ENCODE measurements at places on chromosomes 7 and 10. TPM values are rescaled to one million over a fixed set of nuclear protein-coding genes. Genes with fewer than 3 reads are reported as not detected.

DNA sequence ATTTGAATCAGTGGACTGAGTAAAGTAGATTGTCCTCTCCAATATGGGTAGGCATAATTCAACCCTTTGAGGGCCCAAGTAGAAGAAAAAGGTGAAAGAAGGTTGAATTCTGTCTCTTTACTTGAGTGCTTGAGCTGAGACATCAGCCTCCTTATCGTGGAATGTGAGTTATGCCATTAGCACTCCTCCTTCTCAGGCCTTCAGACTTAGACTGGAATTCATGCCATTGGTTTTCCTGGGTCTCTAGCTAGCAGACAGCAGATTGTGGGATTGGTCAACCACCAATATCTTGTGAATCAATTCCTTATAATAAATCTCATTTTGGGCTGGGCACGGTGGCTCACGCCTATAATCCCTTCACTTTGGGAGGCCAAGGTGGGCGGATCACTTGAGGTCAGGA is 89.2 kb downstream of the CUL2 start:
- DNase-seq, result no peak

GRCh38 chr10:5442065-5442989 is 30.0 kb downstream of the NET1 start:
- no peak for DNase-seq

GNGT1 gene
- not detected for polyA plus RNA-seq

ITGB8 gene
- polyA plus RNA-seq, result 0.64 TPM

DNA sequence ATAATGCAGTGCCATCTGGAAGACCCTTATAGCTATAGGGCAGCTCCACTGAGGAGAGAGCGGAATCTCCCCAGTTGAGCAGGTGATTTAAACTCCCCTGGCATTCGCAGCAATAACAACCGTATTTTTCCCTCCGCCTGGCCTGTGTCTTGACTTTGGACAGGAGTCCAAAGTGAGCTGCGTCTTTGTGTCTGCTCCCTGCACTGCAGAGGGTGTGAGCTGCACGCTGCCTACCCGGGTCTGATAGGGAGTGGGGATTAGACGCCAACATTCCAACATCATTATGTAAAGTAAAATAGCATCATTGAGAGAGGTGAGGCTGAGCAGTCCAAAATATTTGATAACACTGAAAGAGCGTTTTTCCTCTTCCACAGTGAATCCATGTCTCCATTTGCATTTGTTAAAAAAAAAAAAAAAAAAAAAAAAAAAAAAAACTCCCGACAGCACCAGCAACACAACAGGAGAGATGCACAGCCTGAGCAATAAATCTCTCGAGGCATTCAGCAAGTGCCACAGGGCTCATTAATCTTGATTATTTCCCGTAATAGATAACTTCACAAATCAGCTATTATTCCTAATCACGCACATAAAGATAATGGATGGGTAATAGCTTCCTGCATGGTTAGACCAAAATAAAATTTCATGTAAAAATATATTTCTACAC is 68.6 kb downstream of the CELF2 start:
- peak; percentile 60 for DNase-seq

DNA sequence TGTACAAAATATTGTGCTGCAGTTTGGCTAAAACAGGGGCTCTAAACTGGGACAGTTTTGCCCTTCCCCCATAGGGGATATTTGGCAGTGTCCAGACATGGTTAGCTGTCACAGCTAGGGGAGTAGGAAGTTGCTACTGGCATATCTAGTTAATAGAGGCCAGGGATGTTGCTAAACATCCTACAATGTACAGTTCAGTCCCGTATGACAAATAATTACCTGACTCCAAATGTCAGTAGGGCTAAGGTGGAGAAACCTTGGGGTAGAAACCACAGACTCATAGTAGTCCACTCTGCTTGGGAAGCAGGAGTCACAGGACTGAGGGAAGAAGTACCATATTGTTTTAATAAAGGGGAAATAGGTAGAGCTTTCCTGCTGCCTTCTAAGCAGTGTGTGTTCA is 39.8 kb downstream of the WBP1L start:
- DNase-seq, result no peak

GRCh38 chr10:110706690-110707098 is 62.6 kb downstream of the RBM20 start:
- no peak for DNase-seq

BLNK gene
- 0.80 TPM for polyA plus RNA-seq

TRPV5 gene
- not detected for polyA plus RNA-seq

GRCh38 chr10:105611244-105611798 is 970.2 kb downstream of the SORCS3 start:
- no peak for DNase-seq

All from heart left ventricle (tissue), 16 donors.